HAP-1 (cell line): ENCODE measurements at places on chromosomes 3 and 15.

- DNase-seq, result peak; percentile 92
Measured at GRCh38 chr15:55737373-55737772, 5.6 kb downstream of the PRTG start.

GRCh38 chr3:179072100-179072438 is 460 bp upstream of the ZMAT3 start:
- peak; percentile 21 for DNase-seq

DNA sequence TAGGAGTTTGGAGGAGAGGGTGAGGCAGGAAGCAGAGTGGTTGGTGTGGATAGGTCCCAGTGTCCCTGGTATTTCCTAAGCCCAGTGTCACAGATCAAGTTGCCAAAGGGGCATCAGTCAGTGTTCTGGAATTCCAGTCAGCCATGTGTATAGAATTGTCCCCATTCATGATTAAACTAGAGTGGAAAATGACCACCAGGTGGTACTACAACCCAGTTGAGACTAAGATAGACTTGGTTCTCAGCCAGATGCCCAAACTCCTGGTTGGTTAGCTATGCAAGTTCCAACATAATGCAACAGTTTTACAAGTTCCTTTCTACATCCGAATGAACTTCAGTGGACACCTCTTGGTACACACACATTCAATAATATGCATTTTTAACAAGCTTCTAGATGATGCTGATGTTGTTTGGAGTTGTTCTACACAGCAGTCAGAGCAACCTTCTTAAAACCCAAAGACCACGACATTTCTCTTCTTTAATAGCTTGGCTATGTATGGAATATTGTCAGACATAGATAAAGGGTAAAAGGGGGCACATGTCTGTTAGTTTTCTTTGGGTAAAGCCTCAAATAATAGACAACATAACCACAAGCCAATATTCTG is 8.4 kb upstream of the ATR start:
- peak; percentile 75 for DNase-seq

DNA sequence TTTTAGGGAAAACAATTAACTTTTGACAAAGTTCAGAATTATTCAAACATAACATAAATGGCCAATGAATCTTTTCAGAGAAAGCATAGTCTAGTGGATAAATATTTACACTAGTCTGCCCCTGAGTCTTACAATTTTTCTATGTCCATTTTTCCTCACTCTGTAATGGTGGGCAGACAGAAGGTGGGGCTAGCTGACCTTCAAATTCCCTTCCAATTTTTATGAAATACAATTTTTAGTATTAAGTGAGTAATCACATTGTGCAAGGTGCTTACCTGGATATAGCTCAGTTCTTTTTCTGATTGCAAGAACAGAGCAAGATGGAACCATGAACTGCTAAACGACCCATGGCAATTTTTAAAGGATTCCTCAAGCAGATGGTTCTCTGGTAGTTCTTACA is 441.7 kb upstream of the NR2F2 start:
- DNase-seq, result no peak

DNA sequence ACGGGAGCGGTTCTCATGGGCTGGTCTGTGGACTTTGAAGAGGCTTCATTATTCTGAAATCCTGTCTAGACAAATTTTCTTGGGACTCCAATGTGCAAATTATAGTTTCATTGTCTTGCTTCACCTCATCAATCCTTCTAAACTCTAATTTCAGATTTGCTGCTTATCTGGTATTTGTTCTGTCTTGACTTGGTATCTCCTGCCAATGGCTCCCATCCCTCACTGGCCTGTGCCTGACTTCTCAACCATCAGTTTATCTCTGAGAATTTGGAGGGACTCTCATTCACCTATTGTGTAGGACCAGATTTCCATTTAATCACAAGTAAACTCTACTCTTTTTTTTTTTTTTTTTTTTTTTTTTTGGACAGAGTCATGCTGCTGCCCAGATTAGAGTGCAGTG is 960.2 kb upstream of the NR2F2 start:
- no peak for DNase-seq

DNA sequence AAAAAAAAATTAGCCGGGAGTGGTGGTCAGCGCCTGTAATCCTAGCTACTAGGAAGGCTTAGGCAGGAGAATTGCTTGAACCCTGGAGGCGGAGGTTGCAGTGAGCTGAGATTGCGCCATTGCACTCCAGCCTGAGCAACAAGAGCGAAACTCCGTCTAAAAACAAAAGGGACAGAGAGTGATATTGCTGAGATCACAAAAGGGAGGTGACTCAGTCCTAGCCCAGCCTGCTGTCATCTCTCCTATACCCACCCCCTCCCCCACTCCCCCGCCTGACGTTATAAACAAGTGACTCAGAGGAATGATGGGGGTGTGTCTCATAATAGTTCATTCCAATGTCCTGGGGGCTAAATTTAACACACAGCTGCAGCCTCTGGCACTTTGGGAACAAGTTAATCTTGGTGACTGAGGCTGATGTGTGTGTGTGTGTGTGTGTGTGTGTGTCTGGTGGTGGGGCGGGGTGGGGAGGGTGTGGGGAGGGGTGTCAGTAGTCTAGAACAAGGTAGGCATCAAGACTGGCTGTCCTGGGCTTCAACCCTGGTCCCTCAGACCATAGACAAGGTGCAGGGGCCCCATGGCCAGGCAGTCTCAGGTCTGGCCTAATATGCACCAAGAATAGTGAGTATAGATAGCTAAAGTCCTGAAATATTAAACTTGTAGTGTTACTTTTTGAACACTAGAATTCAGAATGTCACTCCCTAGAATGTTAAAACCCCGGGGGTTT is 1.3 kb upstream of the KLHL40 start:
- peak; percentile 69 for DNase-seq

DNA sequence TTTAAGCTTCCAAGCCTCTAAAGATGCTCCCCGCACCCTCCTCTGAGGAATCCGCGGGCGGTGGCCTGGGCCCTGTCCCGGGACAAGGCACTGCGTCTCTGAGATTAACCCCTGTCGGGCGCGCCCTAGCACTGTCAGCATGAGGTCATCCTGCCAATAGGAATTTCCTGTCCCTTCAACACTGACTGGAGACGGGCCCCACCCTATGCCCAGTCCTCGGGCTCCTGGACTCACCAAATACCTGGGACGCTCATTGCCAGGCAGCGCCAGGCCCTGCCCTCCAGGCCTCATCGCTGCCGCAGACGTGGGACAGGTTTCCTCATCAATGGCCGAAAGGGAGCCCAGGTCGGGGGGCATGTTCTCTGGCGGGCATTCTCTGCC is 67.6 kb upstream of the SH3GL3 start:
- no peak for DNase-seq

GRCh38 chr3:14431917-14432834 is 29.8 kb downstream of the SLC6A6 start:
- DNase-seq, result peak; percentile 65

DNA sequence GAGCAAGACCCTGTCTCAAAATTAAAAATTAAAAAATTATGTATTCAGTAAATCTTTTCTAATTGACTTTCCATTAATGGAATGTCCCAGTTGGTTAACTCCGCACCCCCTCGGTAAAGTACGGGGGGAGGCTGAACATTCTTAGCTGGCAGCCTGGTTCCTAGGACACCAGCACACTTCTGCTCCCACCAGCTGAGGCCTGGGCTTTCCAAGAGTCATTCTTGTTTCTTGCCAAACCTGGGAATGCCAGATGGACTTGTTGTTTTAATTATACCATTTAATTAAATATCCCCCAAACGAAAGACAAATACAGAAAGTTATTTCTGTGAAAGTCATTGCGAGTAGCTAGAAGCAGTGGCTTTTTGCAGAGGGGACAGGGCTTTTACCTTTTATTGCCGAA is 179.4 kb downstream of the VGLL4 start:
- DNase-seq, result no peak

DNA sequence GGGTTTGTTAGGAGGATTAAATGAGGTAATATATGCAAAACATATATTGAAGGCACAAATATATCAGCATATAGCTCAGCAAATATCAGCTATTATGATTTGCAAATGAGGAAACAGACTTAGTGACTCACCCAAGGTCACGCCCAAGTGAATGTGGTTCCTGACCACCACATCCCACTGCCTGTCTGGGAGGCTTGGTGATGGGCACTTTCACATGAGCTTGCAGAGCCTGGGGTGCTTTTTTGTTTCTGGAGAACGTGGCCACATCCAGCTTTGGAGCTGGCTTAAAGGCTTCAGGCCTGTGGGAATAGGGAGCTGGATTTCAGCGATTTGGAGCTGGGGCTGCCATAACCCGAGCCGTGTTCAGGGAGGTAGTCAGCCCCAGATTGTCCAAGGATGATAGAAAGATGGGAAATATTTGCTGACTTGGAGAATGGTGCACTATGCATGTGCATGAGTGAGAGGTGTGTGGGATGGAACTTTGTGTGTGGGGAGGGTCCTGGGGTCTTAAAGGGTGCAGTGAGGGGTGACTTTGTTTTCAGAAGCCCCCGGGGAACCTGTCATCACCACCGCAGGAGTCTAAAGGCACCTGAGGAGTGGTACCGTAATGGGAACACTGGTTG is 12.0 kb upstream of the FGD5 start:
- DNase-seq, result no peak

DNA sequence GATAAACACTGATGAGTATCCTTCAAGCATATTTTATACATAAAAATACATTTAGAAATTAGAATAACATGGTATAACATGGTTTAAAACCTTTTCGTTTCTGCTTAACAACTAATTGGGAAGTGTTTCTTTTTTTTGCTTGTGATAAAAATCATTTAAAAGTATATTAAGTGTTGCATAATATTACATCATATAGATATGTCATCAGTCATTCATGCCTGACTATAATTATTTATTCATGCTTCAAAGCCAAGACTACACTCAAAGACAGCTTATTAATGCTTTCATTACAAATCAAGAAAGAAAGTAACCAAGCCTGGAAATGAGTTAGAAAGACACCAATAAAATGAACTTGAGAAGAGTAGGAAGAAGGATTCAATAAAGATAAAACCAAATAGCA is 136.6 kb upstream of the TP63 start:
- DNase-seq, result no peak

DNA sequence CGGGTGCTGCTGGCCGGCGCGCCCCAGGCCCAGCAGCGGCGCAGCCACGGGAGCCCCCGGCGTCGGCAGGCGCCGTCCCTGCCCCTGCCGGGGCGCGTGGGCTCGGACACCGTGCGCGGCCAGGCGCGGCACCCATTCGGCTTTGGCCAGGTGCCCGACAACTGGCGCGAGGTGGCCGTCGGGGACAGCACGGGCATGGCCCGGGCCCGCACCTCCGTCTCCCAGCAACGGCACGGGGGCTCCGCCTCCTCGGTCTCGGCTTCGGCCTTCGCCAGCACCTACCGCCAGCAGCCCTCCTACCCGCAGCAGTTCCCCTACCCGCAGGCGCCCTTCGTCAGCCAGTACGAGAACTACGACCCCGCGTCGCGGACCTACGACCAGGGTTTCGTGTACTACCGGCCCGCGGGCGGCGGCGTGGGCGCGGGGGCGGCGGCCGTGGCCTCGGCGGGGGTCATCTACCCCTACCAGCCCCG is 777 bp downstream of the LOXL1 start:
- peak; percentile 84 for DNase-seq

- DNase-seq, result no peak
Measured at GRCh38 chr3:124126436-124127023, 134.6 kb upstream of the ROPN1 start.

- no peak for DNase-seq
Measured at GRCh38 chr3:127853681-127854080, 31.4 kb upstream of the MGLL start.

DNA sequence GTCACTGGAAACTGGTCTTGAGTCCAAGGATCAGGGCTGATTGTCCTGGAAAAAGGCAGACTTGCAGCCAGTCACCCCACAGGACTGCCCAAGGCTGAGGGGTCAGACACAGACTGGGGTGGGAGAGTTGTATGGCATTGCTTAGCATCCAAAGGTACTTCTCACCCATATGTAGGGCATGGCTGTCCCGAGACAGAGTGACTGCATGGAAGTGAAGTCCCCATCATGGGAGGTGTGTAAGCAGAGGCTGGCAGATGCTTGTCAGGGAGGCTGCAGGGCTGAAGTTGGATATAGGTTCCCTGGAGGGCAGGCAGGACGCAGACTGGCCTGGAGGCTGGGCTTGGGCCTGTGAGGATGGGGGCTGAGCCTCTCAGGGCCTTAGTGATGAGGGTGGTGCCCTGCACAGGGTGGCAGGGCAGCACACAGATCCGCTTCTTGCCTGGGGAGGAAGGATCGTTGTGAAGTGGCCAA is 31.1 kb downstream of the PSTPIP1 start:
- peak; percentile 10 for DNase-seq

- no peak for DNase-seq
Measured at GRCh38 chr15:47409600-47409999, 307.7 kb upstream of the SEMA6D start.

GRCh38 chr3:138347960-138348753 is at the start of gene MRAS:
MRAS (plus strand) TSS chr3:138348579; CDS start chr3:138372884, 24,305 bp downstream.
- DNase-seq, result peak; percentile 73

- no peak for DNase-seq
Measured at GRCh38 chr3:89116476-89116875, 9.1 kb downstream of the EPHA3 start.

DNA sequence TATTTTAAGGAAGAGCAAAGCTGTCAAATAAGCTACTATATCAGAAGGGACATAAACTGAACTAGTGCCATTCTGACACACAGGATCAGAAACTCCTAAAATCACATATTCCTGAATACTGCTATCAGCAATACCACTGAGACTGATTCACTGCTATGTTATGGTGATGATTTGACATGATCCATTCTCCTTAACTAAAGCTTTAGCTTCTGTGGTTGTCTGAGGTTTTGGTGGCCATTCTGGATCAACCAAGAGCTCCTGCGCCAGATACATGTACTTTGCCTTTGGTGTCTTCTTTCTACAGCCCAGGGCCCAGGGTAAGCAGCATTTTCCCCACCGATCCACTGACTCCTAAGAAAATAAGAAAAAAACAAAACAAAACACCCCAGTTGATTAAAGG is 6.7 kb upstream of the GP5 start:
- DNase-seq, result no peak

- no peak for DNase-seq
Measured at GRCh38 chr15:42385980-42386700, 26.8 kb downstream of the CAPN3 start.

DNA sequence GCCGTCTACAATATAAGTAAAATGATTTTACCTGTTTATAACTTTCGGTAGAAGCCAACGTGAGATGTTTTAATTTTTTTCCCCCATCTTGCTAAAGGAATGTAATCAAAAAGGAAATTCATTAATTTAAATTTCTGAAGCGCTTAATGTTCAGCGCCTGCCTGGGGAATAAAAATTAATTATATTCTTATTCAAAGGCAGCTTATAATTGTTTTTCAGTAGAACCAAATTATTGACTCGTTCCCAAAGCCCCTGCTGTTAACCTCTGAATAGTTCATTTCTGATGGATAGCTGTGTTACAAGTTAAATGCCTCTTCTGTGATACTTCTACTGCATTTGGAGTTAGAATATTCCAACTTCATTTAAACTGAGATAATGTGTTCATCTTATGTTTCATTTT is 51.6 kb downstream of the ARMC8 start:
- DNase-seq, result no peak
